ENCODE measurements at places on chromosomes 7 and 10.

- no peak for DNase-seq
Measured at GRCh38 chr7:13839063-13839462, 150.4 kb downstream of the ETV1 start.

GRCh38 chr7:104838537-104839299 is 175.3 kb upstream of the KMT2E start:
- DNase-seq, result no peak

- no peak for DNase-seq
Measured at GRCh38 chr7:7970531-7971307, 2.1 kb downstream of the GLCCI1 start.

GRCh38 chr10:74373059-74373458 is 222.0 kb downstream of the ADK start:
- DNase-seq, result no peak

GRCh38 chr7:139651914-139652313 is 125.9 kb downstream of the HIPK2 start:
- DNase-seq, result no peak

DNA sequence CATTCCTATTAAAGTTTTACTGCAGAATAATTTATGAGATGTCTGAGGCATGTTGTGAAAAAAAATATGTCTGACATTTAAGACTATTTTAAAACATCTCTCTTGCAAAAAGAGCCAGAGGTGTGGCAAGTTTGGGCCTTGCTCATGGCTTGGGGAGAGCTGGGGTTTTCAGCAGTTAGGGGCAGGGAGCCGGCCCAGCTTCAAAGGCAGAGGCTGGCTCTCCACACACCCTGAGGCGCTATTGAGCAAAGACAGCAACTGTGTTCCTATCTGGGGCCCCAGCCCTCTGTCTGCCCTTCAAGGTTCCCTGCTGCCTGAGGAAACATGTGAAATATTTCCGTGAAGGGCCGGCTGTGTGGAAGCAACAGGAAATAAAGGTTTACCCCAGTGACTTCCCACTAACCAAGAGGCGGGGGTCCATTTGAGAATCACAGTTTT is 94.0 kb downstream of the SORBS1 start:
- no peak for DNase-seq

DNA sequence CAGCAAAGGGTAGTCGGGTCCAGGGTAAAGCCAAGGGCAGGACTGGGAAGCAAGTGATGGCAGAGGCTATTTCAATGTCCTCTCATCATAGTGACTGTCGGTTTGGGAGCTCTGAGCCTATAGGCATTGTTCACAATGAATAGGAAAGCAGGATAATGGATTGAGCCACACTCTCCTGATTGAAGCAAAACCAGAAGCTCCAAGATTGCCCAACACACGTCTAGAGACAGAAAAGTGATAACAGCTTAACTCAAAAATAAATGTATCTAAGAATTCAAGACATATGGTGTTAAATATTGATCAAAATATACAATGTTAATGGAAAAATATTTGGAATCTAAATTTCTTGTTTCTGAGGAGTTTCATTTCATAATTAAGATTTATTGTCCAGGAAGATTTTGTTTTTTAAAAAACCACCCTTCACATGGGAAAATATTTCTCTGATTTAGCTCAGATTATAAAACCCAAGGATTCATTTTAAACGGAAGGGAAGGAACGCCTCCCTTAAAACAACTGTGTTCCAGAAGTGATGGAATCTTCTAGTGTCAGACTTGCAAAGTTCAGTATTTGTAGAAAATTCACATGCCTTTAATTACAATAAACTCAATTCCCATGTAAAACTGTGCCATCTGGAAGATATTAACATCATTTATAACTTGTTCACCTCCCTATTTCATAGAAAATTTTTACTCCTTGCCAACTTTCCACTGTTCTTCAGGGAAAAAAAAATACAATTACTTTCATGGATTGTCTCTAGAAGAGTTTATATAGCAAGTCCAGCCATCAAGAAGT is 54.5 kb downstream of the NRP1 start:
- no peak for DNase-seq

DNA sequence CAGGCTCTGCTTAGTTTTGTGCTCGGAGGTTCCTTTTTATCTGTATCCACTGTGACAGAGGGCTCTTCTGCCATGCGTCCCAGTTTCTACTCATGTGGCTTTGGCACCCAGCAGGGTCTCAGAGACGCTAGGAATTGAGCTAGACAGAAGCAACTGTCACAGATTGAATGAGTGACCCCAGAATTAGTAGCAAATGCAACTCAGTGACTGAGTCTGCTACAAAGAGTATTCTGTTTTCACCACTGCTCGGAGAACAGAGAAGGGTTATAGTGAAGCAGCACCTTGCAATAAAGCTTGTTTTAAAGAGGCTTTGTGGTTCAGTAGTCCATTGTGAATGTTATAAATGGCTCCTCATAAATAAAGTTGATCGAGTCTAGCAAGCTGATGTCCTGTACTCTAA is 113.2 kb downstream of the DNAH11 start:
- no peak for DNase-seq

DNA sequence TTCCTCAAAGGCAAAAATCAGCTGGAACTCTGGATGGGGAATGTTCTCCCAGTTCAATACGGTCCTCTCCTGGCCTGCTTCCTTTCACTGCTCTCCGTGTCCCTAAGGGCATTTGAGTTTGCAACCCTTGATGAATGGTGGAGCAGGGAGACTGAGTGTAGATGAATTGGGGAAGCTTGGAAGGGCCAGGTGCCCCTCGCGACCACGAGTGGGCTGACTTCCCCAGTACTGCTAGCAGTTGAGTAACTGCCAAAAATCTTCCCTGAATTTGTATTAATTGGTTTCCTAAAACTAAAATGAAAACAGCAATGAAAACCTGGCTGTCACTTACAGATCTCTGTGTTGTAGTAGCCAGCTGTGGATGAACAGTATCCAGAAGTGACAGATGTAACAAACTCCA is 13.6 kb downstream of the IRF5 start:
- no peak for DNase-seq

GRCh38 chr7:127251465-127252376 is 1.0 kb downstream of the GRM8 start:
- no peak for DNase-seq

DNA sequence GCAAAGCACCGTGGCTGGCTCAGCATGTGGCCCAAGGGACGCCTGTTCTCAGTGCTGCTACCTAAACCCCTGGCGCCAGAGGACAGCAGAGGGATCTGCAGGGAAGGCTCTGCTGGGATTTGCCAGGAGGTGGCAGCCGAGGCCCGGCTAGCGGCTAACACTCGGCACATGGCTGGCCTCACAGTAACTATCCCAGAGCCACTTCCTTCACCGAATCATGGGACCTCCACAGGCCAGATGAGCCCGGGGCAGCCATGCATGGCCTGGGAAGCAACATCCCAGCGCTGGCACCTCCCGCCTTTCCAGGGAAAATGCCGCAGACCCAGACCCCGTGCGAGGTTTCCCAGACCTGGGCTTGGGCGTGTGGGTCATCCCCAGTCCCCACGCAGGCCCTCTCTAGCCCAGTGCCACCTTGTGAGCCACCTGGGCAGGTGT is 36.4 kb downstream of the DPYSL4 start:
- DNase-seq, result no peak

- no peak for DNase-seq
Measured at GRCh38 chr7:5143106-5143505, 46.9 kb upstream of the WIPI2 start.

DNA sequence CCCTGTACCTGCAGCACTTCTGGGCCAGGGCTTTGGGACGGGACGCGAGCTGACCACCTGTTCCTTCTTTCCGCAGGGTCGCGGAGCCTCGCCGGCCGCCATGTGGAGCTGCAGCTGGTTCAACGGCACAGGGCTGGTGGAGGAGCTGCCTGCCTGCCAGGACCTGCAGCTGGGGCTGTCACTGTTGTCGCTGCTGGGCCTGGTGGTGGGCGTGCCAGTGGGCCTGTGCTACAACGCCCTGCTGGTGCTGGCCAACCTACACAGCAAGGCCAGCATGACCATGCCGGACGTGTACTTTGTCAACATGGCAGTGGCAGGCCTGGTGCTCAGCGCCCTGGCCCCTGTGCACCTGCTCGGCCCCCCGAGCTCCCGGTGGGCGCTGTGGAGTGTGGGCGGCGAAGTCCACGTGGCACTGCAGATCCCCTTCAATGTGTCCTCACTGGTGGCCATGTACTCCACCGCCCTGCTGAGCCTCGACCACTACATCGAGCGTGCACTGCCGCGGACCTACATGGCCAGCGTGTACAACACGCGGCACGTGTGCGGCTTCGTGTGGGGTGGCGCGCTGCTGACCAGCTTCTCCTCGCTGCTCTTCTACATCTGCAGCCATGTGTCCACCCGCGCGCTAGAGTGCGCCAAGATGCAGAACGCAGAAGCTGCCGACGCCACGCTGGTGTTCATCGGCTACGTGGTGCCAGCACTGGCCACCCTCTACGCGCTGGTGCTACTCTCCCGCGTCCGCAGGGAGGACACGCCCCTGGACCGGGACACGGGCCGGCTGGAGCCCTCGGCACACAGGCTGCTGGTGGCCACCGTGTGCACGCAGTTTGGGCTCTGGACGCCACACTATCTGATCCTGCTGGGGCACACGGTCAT is 13.3 kb downstream of the GPR146 start:
- DNase-seq, result no peak

DNA sequence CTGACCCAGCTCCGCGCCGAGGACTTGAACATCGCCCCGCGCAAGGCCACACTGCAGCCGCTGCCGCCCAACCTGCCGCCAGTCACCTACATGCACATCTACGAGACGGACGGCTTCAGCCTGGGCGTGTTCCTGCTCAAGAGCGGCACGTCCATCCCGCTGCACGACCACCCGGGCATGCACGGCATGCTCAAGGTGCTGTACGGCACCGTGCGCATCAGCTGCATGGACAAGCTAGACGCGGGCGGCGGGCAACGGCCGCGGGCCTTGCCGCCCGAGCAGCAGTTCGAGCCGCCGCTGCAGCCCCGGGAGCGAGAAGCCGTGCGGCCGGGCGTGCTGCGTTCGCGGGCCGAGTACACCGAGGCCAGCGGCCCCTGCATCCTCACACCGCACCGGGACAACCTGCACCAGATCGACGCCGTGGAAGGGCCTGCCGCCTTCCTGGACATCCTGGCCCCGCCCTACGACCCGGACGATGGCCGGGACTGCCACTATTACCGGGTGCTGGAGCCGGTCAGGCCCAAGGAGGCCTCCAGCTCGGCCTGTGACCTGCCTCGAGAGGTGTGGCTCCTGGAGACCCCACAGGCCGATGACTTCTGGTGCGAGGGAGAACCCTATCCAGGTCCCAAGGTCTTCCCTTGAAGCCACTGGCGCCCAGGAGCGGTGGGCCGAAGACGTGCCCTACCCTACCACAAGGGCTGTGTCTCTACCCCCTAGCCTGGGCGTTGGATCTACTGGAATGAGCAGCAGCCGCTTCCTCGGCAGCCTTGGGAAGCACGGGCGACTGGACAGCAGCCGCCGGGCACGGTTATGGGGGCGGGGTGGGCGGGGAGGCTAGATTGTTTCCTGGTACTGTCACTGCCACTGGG is 945 bp downstream of the ADO start:
- no peak for DNase-seq

DNA sequence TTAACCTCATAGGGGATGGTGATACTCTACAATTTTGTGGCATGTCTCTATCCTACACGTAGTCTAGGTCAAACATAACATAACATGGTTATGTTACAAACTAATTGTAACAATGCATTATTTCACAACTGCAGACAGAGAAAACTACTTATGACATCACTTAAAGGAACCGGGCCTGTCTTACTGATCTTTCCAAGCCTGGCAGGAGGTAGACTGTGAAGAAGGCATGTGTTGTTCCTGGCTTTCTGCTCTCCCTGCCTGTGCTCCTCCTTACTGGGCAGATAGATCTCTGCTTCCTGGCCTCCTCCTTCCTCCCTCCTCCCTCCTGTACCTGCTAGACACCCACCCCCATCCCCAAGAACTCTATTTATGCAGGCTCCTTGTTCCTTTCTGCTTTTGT is 5.4 kb downstream of the CACNB2 start:
- DNase-seq, result no peak

DNA sequence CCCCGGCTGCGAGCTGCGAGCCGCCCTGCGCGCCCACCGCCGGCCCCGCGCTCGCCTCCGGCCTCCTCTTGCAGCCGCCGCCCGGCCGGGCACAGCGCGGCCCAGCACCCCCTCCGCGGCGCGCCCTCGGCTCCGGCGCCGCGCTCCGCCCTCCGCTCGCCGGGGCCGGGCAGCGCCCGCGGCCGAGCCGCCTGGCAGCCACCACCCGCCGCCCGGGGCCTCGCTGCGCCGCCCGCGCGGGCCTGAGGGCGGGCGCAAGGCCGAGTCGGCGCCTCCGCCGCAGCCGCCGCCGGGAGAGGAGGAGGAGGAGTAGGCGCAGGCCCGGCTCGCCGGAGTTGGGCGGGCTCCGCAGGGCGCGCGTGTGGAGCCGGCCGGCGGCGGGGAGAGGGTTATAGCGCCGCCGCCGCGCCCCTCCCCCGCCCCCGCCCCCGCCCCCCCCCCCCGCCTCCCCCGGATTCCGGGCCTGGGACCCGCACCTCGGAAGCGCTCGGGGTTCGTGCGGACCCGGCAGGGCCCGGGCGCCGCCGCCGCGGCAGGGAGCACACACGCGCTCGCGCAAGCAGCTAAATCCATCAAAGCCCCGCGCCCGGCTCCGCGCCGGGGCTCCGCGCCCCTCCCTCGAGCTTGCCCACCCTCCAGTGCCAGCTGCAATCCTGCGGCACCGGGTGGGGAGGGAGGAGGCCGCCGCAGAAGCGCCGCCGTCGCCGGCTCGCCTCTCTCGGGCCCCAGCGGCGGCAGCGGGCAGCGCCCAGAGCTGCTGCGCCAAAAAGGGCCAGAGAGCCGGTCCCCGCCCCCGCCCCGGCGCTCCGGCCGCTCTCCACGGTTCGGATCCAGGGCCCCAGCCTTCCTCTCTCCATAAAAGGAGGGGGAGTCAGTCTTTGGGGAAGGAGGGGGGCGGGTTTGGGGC is at the start of gene PDGFA:
TSS of gene PDGFA (minus strand) at position 363 of the 907 bp plus-strand sequence. CDS start 845 bp downstream, outside the sequence.
- DNase-seq, result no peak

DNA sequence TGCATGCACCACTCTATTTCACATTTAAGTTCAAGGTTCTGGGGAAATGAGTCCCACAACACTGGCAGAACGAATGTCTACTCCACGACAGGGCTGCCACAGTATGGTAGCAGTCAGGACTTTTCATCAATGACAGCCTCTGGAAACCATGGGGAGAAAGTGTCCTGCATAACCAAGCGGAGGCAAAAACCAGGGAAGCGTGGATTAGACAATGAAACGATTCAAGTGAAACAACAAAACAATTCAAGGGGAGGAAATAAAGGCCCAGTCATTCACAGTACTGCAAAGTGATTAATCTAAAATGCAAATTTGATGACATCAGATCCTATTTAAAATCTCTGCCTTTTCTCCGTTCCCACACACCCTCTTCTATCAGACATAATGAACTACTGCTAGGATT is 168.2 kb downstream of the DPY19L1 start:
- no peak for DNase-seq

DNA sequence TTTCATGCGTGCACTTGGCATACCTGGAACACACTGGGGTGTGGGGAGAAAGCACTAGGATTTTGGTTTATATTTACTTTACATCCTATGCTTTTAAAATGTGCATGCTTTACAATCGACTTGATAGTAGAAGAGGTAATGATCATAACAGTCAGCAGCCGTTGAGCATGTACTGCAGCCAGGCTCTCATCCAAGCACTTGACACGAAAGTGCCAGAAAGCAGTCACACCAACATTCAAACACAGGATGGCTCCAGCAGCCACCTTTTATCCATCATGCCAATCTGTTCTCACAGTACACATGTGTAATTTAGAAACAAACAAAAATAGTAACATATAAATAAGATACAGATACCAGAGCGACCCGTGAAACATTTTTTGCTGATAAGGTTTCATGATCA is 1.2 kb upstream of the FAM241B start:
- no peak for DNase-seq
